Activated CD4-positive, alpha-beta T cell treated with anti-CD3 and anti-CD28 coated beads, Interleukin-2, Interleukin-4, amounts not matched to agents 100 ng/mL and 50 ng/mL, durations not matched to agents 16 hours and 8 hours (primary cell): ENCODE measurements at places on chromosomes 1 and 21.

DNA sequence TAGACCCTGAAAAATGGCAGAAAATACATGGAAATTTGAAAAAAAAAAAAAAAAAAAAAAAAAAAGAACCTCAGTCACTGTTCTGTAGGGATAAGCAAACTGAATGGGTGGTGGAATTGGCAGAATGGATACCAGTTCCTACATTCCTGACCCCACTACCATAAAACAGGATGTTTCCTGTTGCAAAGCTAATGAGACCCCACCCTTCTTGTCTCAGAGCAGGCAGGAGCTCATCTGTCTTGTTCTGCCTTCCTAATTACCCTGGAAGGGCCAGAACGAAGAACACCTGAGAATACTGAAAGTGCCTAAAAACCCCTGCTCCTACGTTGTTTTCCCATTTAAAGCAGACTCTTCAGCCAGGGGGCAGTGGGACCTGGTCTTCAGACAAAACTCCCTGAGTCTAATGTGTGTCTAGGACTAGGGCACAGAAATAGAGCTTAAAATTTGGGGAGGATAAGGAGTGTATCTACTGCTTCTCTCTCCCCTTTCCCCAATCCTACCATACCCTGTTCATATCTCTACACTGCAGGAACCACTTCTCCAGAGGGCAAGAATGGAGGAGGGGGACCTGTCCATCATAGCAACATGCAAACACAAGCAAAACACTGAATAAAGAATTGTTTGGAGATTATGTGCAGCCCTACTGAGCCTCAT is 3.9 kb downstream of the C1orf56 start:
- DNase-seq, result no peak

- no peak for DNase-seq
Measured at GRCh38 chr1:43980255-43981134, 1.5 kb downstream of the B4GALT2 start.

DNA sequence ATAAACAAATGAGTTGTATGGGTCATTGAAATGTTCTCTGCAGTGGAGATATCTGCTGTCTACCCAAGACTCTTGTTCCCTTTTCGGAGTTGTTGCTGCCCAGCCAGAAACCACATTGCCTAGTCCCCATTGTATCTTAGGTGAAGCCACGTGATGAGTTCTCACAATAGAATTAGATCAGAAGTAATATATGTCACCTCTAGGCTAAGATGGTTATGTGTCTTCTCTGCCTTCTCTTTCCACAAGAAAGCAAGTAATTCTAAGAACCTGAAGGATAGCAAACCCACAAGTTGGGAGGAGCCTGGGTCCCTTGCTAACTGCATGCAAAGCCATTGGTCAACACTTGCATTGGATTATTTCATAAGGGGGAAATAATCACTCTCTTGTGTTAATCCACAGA is 76.6 kb downstream of the ADCY10 start:
- no peak for DNase-seq

DNA sequence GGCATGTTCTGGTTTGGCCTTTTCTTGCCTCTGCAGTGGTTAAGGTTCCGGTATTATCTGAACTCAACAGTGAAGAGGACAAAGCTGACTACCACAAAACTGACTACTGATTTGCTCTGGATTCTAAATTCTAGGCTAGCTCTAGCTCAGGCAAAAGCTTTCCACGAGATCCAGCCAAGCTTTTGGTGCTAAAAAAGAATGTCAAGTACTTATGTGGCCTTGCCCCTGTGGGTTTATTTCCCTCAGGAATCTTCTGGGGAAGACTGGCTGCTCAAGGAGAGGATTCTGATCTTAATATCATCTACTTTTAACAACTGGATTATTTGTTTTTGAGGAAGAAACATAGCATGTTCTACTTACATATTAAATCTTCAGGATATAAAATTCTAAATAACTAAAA is 26.1 kb upstream of the MTMR11 start:
- no peak for DNase-seq
